Endothelial cell (in vitro differentiated cells): ENCODE measurements at places on chromosomes 4 and X.

DNA sequence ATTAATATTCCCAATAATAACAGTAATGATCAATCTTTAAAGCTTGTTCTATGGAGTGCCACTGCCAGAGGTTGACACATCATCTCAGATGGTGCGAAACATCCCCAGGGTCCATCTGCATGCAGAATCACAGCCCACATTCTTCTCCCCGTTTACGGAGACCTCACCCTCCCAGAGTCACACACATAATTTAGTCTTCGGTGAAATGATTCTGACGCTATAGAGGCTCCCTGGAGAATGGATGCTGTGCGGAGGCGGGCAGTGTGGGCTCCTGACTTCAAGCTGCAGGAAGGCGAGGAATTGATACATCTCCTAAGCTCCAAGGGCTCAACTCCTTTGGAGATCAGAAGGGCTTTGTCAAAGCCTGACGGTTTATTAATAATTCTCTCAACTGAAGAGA lies 11.0 kb upstream of the ARHGAP36 start:
- DNase-seq: no peak

- DNase-seq: no peak
Measured at GRCh38 chr4:55903577-55903976, 45.2 kb upstream of the CEP135 start.

DNA sequence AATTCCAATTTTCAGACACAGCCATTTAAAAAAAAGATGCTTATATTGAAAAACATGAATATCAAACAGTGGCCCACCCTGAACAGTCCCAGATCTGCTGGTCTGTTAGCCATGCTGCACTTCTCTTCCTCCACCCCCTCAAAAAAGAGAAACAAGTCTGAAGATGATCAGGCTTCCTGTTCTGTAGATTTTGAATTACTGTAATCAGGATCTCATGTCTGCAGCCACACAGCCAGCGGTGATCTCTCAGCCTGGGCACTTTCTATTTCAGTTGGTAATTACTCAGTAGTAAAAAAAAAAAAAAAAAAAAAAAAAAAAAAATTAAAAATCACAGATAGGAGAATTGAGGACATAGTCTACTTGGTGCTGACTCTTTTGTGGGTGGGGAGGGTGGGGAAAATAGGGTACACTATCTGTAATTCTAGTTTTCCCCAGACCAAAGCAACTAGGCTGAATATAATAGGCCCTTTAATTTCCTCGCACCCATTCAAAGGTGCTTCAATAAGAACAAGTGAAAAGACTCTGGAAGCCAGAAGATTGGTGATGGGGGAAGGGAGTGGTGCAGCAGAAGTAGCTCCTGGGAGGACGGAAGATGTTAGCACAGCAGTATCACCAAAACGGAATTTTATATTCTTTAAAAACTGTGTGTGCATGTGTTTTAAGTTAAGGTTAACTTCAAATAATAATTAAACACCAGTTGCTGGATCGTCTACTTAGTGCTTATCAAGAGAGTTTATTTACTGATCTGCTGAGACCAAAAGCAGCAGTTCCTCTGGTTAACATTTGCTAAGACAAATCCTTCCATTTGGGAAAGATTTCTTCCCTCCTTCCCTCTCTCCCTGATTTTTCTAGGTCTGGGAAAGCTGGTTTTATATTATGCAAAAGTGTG lies 47.0 kb downstream of the SPRY1 start:
- no peak for DNase-seq

DNA sequence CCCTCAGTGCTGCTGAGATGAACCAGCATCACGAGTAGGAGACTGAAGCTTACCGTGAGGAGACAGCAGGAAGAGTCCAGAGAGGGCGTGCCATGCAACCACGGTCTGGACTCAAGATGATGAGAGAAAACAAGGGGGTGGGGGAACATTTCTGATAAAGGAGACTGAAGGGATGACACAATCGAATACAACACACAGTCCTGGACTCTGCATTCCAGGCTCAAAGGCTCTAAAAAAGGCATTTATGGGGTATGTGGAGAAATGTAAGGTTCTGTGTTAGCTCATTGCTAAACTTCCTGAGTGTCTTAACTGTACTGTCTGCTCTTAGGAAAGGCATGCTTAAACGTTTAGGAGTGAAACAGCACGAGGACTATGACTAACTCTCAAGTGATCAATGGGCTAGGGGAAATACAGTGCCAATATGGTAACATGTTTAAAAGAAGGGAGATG lies 20.6 kb upstream of the IRAK1 start:
- DNase-seq: no peak

GRCh38 chrX:12709047-12709446 lies 82.2 kb upstream of the PRPS2 start:
- DNase-seq: no peak

DNA sequence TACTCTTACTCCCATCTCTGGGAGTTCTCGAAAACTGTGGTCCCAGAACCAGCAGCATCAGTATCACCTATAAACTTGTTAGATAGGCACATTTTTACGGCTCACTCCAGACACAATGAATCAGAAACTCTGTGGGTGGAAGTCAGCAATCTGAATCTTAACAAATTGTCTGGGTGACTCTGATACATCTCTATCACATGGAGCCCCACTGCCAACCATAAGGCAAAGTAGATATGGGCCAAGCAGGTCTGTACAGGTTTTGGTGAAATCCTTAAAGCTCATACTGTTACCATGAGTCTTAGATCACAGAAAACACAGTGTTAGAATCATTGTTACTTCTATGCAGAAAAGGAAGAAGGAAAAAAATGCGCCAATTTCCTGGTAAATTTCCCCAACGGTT lies 122.5 kb upstream of the HCCS start:
- DNase-seq: no peak

- peak; percentile 48 for DNase-seq
Measured at GRCh38 chr4:52751487-52751911, 274 bp upstream of the ERVMER34-1 start.

DNA sequence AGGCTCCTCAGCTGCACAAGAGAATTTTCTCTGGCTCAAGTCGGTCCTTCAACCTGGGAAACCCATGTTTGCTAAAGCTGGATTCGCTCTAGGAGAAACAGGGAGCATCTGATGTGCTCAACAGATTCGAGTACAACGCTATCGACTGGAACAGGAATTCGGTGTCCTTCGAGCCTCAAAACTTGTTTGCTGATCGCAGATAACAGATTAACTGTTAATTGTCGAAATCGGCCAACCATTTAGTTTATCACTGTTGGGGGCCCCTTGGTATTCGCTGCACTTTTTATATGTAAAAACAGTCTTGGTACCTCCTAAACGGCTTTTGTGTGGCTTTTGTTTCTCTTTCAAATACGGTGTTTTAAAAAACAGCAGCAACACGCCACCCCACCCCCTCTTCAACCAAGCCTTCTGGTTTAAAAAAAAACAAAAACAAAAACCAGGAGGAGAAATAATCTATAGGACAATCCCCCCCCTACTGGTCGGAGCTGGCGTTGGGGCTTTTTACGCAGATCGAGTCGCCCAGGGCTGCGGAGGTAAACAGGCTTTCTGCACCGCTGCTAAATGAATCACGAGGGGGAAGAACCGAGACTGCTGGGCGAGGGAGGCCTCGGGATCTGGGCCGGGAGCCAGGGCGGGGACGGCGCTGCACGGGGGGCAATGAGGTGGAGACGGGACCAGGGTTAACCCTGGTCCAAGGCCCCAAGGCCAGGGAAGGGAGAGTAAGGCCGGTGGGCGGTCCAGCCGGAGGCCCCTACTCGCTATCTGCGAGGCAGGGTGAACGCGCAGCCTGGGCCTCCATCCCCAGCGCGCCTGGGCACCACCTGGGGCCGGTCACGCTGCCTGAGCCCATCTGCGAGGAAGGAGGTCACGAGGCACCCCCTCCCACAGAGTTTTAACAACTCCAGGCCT lies 71.7 kb upstream of the BCOR start:
- DNase-seq: peak; percentile 69

- no peak for DNase-seq
Measured at GRCh38 chrX:134908356-134908755, 82.4 kb upstream of the SMIM10 start.

GRCh38 chr4:174708381-174708780 lies 120.7 kb downstream of the GLRA3 start:
- DNase-seq: no peak

DNA sequence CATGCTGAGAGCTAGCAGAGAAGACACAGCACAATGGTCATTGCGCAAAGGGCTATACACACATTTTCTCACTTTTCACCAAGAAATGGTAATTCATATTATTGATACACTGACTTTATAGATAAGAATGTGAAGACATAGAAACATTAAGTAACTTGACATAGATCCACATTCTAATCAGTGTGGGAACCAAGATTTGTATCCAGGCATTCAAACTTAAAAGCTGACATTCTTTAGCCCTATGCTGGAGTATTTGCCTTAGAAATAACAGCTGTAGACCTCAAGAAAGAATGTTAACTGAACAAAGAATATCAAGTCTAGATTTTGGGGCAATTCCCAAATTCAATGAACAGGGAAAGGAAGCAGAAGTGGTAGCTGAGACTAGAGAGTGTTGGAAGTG lies 384.8 kb downstream of the IL15 start:
- no peak for DNase-seq

GRCh38 chr4:108072300-108072699 lies 82.6 kb downstream of the HADH start:
- no peak for DNase-seq

GRCh38 chrX:19747652-19748610 lies 139.5 kb downstream of the SH3KBP1 start:
- DNase-seq: no peak

DNA sequence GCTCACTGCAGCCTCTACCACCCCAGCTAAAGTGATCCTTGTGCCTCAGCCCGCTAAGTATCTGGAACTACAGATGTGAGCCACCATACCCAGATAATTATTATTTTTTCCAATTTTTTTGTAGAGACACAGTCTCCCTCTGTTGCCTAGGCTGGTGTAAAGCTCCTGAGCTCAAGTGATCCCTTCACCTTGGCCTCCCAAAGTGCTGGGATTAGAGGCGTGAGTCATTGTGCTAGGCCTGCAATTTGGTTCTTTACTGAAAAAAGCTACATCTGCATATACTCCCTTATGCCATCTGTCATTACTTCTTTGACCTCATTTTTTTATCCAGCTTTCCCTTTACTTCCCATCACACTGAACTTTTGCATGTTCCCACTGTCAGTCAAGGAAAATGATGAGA lies 2012.4 kb upstream of the IGFBP7 start:
- no peak for DNase-seq

DNA sequence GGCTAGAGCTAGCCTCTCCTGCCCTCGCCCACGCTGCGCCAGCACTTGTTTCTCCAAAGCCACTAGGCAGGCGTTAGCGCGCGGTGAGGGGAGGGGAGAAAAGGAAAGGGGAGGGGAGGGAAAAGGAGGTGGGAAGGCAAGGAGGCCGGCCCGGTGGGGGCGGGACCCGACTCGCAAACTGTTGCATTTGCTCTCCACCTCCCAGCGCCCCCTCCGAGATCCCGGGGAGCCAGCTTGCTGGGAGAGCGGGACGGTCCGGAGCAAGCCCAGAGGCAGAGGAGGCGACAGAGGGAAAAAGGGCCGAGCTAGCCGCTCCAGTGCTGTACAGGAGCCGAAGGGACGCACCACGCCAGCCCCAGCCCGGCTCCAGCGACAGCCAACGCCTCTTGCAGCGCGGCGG lies at the start of gene AR:
Gene AR (plus strand): TSS at position 204 of the 400 bp plus-strand sequence. CDS start 1,126 bp downstream, outside the sequence.
- peak; percentile 58 for DNase-seq

DNA sequence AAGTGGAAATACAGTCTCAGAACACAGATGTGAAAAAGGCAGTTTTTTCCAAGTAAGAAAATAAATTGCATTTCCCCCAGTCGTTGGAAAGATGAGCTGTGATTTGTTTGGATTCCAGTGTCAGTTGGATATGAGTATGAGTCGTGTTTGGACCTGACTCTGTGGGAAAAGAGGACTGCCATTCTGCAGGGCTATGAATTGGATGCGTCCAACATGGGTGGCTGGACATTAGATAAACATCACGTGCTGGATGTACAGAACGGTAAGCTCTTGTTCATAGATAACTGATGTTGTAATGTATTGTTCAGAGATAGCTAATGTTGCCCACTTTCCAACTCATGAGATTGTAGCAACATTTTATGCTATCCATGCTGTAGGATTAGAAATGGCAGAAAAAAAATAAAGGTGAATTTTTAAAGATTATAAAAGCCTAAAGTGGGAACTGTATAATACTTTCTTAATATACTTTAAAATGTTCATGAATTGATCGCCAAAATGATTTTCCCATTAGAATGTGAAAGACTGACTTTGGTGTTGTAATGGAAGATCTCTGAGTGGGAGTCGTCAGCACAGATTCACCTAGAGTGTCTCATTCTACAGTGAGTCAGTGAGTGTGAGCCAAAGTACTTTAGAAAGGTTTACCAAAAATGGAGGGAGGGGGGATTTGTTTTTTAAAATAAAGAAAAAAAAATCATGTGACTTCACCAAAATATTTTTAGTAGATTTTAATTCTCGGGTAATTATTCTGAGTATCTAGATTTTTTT lies 178.7 kb downstream of the DCTD start:
- no peak for DNase-seq

- no peak for DNase-seq
Measured at GRCh38 chr4:6616087-6616995, 24.1 kb upstream of the MRFAP1 start.

- DNase-seq: no peak
Measured at GRCh38 chr4:26879805-26880204, 19.2 kb downstream of the STIM2 start.

DNA sequence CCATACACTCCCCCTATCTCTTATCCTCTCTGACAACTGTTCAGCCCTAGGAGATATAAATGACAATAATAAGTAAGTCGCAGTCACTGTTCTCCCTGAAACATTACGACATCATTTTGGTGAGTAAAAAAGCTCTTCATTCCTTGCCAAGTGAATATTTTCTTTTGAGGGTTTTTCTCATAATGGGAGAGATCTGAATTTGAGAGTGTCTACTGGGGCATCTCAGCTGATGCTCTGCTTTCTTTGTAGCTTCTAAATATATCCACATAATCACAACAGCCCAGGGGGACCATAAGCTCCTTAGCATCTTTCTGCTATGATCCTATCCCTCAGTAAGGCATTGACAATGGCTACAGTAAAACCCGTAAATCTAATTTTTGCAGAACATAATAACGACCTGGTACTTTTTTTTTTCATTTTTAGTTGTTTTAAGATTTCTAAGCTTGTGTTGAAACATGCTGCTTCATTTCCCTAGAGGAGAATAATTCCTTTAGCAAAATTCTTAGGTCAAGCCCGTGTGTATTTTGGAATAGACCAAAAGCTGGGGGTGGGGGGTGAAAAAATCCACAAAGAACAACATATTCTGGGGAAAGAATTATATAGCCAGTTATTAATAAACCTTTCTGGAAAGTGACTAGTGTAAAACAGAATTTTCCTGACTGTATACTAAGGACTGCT lies 78.1 kb upstream of the GPM6B start:
- no peak for DNase-seq

- DNase-seq: no peak
Measured at GRCh38 chr4:106364282-106364681, 4.3 kb downstream of the GIMD1 start.

- no peak for DNase-seq
Measured at GRCh38 chr4:106032851-106033286, 137.6 kb downstream of the NPNT start.

DNA sequence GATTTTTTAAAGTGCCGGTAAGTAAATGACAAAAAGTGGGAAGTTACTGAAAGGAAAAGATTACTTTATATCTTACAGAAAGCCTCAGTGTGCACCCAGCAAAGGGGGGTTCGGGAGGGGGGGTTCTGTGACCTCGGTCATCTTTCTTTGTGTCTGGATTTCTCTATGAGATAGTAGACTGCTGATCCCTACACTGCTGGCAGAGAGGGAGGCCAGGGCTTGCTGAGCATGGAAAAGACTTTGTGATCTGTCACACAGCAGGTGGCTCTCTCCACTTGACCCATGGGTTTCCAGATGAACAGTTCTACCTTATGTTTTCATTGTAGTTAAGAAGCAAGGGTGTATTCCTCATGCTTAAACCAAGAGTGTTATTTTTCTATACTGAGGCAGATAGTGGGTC lies 475.6 kb downstream of the PCDH10 start:
- DNase-seq: no peak
